Stomach (tissue), 19 donors: ENCODE measurements at places on chromosomes 2 and 18. TPM values are rescaled to one million over a fixed set of nuclear protein-coding genes. Genes with fewer than 3 reads are reported as not detected.

DNA sequence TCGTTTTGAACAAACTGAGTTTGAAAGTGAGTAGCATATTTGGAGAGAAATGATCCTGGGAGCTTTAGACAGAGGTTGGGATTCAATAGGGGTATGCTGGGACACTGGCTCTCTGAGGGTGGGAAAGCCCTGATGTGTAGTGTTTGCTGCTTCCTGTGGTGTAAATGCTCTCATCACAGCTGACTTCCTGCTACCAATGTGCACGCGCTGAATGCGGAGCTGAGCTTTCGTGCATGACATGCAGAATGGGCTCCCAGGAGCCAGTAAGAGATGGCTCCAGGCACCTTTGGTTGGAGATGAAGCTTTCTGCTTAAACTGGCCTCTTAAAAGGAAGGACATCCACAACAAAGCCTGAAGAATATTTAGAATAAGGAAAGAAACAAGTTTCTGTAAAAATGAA, 224.1 kb upstream of the CCDC150 start:
- H3K4me3 ChIP-seq, result no peak overlapping the region
- no peaks in the 10 kb centered on the region for H3K4me1 ChIP-seq
- no peaks in the 10 kb centered on the region for H3K27me3 ChIP-seq

- H3K27me3 ChIP-seq, result no peaks in the 10 kb centered on the region
- H3K4me1 ChIP-seq, result no peaks in the 10 kb centered on the region
- H3K27ac ChIP-seq, result no peak overlapping the region
- no peak for DNase-seq
These were observed 23.8 kb upstream of the CABYR start for GRCh38 chr18:24114924-24115549.

GRCh38 chr2:36074008-36074407, 281.6 kb upstream of the CRIM1 start:
- no peak overlapping the region for H3K27ac ChIP-seq
- no peak for DNase-seq
- H3K36me3 ChIP-seq, result no peaks in the 10 kb centered on the region
- H3K4me1 ChIP-seq, result no peaks in the 10 kb centered on the region
- H3K27me3 ChIP-seq, result no peaks in the 10 kb centered on the region
- no peak overlapping the region for H3K4me3 ChIP-seq

DNA sequence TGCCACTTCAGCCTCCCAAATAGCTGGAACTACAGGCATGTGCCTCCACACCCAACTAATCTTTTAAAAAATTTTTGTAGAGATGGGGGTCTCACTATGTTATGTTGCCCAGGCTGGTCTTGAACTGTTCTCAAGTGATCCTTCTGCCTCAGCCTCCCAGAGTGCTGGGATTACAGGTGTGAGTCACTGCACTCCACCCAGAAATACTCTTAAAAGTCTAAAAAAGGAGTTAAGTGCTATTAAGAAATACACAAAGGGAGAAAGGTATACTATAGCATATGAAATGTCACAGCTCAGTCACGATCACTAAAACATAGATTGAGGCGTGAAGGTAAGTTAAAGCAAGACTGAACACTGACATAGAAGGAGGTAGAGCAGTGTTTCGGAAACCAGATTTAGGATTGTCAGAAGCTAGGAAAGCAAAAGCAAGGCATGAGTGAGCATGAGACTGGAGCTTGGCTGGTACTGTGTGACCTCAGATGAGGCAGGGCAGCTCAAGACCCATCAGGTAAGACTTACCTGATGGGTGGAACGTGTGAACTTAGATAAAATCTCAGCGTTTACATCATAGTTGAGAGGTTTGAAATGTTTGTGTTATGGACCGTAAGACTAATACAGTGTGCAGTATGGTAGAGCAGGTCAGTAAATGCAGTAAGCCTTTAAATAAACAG, 9.2 kb downstream of the CCNYL1 start:
- H3K27ac ChIP-seq, result no peak overlapping the region
- peaks cover 4% of the 10 kb centered on the region for H3K36me3 ChIP-seq
- H3K4me3 ChIP-seq, result no peak overlapping the region
- DNase-seq, result no peak
- no peaks in the 10 kb centered on the region for H3K27me3 ChIP-seq

GRCh38 chr2:127110985-127111384, 4.0 kb upstream of the BIN1 start:
- no peaks in the 10 kb centered on the region for H3K27me3 ChIP-seq
- DNase-seq, result no peak
- no peak overlapping the region for H3K27ac ChIP-seq
- no peak overlapping the region for H3K4me3 ChIP-seq
- H3K4me1 ChIP-seq, result peaks cover 15% of the 10 kb centered on the region

GRCh38 chr2:195037045-195037444, 620.0 kb upstream of the SLC39A10 start:
- H3K4me3 ChIP-seq, result no peak overlapping the region
- no peak for DNase-seq
- H3K27ac ChIP-seq, result no peak overlapping the region

- H3K4me1 ChIP-seq, result no peaks in the 10 kb centered on the region
- H3K36me3 ChIP-seq, result no peaks in the 10 kb centered on the region
- no peak overlapping the region for H3K27ac ChIP-seq
- no peaks in the 10 kb centered on the region for H3K27me3 ChIP-seq
These were observed 280.6 kb downstream of the MYT1L start for GRCh38 chr2:2050446-2050845.

DNA sequence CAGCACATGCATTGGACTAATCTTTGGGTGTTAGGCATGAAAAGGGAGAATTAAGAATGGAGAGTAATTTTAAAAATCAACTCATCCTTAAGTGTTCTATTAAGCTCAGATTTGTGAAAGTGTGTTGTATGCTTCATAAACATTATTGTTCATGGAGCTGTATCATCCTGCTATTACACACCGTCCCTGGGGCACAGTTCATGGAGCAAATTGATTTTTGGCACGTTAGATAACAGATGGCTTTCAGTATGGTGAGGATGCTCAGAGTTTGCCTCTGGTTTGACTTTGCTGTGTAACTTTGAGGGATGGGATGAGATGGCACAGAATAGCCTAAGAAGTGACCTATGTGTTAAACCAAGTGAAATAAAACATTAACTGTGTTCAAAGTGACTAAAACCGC, 97.1 kb downstream of the MGAT5 start:
- peaks cover 28% of the 10 kb centered on the region for H3K36me3 ChIP-seq
- H3K4me1 ChIP-seq, result no peaks in the 10 kb centered on the region
- no peak overlapping the region for H3K27ac ChIP-seq
- H3K27me3 ChIP-seq, result no peaks in the 10 kb centered on the region

DNA sequence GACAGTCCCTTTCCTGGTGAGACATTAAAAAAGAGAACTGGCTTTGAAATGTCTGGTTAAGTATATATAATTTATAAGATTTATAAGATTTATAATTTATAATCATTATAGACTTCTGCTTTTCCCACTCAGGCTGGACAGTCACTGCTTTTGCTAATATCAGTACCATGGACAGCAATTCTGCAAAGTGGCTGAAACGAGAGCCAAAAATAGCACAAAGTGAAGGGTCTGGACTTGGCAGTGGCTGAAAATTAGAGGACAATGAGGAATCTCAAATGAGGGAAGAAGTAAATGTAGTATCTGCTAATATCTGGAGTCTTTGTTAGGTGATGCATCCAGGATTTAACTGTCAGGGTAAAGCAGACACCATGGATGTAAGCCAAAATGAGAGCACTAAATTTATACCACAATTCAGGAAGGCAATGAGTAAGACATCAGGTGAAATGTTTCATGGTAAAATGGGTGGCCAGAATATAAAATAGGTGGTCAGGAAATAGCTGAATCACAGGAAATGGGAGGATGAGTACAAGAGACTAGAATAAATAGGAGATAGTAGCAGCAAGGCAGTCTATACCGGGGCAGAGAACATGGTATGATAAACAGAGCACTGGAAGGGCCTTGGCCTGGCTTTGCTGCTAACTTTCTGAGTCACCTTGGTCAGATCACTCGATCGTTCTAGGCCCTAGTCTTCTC, 39.6 kb upstream of the BOD1L2 start:
- no peaks in the 10 kb centered on the region for H3K4me1 ChIP-seq
- no peaks in the 10 kb centered on the region for H3K36me3 ChIP-seq
- H3K4me3 ChIP-seq, result no peak overlapping the region

DNA sequence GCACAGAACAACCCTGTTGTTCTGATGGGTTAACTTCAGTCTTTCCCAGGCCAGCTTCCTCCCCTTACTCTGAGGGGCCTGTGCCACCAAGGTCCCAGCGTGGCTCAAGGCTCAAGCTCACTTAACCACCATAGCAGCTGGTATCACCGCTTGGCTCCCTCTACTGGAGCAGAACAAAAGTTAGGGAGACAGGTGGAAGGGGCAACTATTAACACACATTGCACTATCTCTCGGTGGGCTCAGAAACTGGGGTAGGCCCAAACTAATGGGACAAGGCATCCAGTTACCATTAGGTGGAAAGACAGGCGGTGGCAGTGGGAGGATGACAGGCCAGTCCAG, 88.7 kb upstream of the ATL2 start:
- H3K36me3 ChIP-seq, result no peaks in the 10 kb centered on the region
- peak; percentile 77 for DNase-seq
- H3K4me1 ChIP-seq, result peaks cover 54% of the 10 kb centered on the region
- no peak overlapping the region for H3K4me3 ChIP-seq
- peak overlapping the region; percentile 73 for H3K27ac ChIP-seq

DNA sequence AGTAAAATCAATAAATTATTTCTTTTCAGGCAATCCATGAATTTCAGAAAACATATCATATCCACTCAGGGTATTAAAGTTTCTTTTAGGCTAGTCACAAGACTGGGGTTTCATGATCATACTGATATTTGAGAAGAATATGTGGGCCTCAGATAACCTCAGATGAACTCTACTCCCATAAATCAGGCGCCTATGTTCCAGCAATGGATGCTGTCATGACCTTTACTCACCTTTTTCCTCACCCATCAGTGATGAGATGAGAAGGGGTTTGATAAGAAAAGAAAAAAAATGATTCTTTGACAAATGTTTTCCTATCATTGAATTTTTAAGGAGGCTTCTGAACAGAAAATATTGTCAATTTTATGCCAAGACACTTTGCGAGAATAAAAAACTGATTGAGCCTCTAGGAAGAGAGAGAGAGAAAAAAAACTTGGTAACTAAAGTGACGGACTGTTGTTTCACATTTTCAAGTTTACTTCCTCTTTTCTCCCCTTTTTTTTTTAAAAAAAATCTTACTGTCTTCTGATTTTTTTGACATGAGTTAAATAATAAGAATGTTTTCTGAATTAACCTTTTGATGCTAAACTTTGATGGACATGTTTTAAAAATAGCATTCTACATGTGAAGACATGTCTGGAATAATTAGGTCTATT, 309.1 kb upstream of the MAP2 start:
- no peaks in the 10 kb centered on the region for H3K4me1 ChIP-seq
- H3K4me3 ChIP-seq, result no peak overlapping the region
- no peak for DNase-seq
- no peaks in the 10 kb centered on the region for H3K36me3 ChIP-seq
- no peaks in the 10 kb centered on the region for H3K27me3 ChIP-seq

DNA sequence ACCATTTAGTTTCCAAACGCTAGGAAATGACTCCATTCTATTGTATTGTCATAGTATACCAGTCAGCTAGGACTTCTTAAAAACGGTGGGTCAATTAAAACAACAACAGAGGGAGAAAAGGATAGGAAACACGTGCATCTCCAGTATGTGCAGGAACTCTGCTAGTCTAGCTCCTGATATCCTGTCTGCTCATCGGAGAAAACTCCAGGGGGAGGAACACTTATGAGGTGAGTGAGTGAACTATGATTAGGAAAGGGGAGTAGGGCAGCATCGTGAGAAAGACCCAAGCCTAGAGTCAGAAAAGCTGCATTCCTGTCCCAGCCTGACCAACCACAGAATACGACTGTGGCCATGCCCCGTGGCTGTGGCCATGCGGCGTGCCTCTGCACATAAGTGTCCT, 34.2 kb downstream of the DTNB start:
- no peak overlapping the region for H3K27ac ChIP-seq
- no peak overlapping the region for H3K4me3 ChIP-seq
- H3K4me1 ChIP-seq, result no peaks in the 10 kb centered on the region
- H3K36me3 ChIP-seq, result peaks cover 9% of the 10 kb centered on the region
- no peak for DNase-seq

- H3K27ac ChIP-seq, result no peak overlapping the region
- no peak for DNase-seq
- no peaks in the 10 kb centered on the region for H3K36me3 ChIP-seq
- H3K4me1 ChIP-seq, result peaks cover 3% of the 10 kb centered on the region
- H3K27me3 ChIP-seq, result no peaks in the 10 kb centered on the region
These were observed 47.6 kb downstream of the DIS3L2 start for GRCh38 chr2:232008907-232009638.

- no peaks in the 10 kb centered on the region for H3K36me3 ChIP-seq
- H3K27me3 ChIP-seq, result no peaks in the 10 kb centered on the region
- no peak overlapping the region for H3K4me3 ChIP-seq
- H3K4me1 ChIP-seq, result peaks cover 40% of the 10 kb centered on the region
- DNase-seq, result no peak
These were observed 81.4 kb downstream of the ACAA2 start for GRCh38 chr18:49731860-49732311.

DNA sequence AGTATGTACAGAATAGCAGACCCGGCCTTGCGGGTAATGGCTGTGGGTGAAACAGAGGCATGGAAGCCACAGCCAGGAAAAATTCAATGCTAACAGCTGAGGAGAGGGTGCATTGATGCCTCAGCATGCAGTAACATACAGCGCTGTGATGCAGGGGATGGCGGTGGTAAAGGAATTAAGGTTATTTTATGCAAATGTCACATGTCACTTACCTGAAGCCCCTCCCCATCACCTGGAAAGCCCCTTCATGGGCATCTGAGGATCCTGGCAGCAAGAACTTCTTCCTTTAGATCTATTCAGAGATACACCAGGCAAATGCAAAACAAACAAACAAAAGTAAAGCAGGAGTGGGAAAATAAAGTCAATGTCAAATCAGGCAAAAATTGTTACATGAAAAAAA, 1.7 kb upstream of the SP110 start:
- no peak overlapping the region for H3K27ac ChIP-seq
- no peak overlapping the region for H3K4me3 ChIP-seq
- H3K27me3 ChIP-seq, result no peaks in the 10 kb centered on the region
- H3K4me1 ChIP-seq, result peaks cover 14% of the 10 kb centered on the region

- H3K4me1 ChIP-seq, result no peaks in the 10 kb centered on the region
- H3K4me3 ChIP-seq, result no peak overlapping the region
- H3K27ac ChIP-seq, result no peak overlapping the region
- H3K36me3 ChIP-seq, result peaks cover 32% of the 10 kb centered on the region
These were observed 13.3 kb downstream of the MRPL44 start for GRCh38 chr2:223970343-223971128.

GRCh38 chr2:205585449-205586383, 96.6 kb upstream of the NRP2 start:
- H3K36me3 ChIP-seq, result no peaks in the 10 kb centered on the region
- H3K27me3 ChIP-seq, result no peaks in the 10 kb centered on the region
- H3K4me1 ChIP-seq, result no peaks in the 10 kb centered on the region

Gene LPIN1
- 44.9 TPM for total RNA-seq

Gene AQP12A
- not detected for total RNA-seq

Gene ACMSD
- total RNA-seq, result not detected

Gene PER2
- 40.8 TPM for total RNA-seq

Gene PRSS56
- total RNA-seq, result not detected

Gene MYO1B
- total RNA-seq, result 25.5 TPM

Gene SERPINB12
- total RNA-seq, result not detected

Gene CD8B2
- total RNA-seq, result not detected

Gene GRP
- total RNA-seq, result not detected

Gene RIT2
- total RNA-seq, result not detected

Gene KIF5C
- total RNA-seq, result under 0.01 TPM

Gene C2orf68
- total RNA-seq, result 35.6 TPM

Gene GPR55
- total RNA-seq, result not detected
